ENCODE measurements at places on chromosomes 12 and 14.

DNA sequence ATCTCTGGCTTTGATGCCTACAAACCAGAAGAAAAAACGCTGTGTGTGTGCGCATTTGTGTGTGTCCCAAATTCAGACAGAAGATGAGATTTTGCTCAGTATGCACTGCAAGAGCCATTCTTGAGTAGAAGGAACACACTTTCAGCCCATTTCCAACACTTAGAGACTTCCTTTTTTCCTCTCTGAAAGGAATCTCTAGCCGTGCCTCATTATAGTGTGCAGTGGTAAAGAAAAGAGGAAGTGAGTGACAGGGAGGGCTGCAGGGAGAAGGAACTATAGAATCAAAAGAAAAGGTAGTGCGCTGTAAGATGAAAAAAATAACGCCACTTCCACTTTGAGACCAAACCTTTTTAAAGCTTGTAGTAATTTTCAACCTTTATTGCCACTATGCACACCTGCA is 1400.9 kb upstream of the FLRT2 start:
- no peak for DNase-seq

GRCh38 chr14:60532442-60532841 is 23.5 kb downstream of the SIX6 start:
- DNase-seq = no peak

GRCh38 chr14:39085933-39086332 is 17.1 kb downstream of the SEC23A start:
- DNase-seq = no peak

DNA sequence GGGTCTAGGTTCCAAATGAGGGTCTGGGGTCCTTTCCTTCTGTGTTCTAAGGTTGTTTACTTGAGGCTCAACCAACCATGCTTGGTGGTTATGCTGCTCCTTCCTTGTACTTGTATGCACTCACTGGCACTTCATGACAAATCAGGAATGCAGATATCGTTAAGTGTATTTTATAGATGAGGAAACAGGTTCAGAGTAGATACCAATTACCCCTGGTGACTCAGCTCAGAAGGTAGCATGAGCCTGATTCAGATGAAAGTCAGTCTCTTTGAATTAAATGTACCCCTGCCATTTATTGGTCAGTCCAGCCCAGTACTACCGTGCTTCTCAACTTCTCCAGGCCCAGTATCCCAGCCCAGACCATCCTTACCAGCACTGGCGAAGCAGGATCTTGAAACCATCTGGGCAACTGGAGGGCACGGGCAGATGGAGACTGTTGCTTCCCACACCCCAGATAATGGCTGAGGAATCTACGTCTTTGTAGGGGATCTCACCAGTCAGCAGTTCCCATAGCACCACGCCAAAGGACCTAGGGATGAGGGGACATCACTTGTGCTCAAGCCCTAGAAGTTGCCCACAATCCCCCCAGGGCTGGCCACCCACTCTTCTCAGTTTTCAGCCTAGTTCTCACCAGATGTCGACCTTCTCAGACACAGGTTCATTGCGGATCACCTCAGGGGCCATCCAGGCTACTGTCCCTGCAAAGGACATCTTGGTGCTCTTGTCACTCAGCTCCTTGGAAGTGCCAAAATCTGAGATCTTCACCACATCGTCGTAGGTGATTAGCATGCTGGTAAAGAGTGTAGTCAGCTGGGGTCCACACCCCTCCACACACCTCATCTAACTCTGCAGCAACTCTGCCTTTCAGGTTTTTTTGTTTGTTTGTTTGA is 14.3 kb downstream of the MAP3K12 start:
- DNase-seq = no peak

- DNase-seq = no peak
These were observed 12.4 kb downstream of the ANKRD9 start for GRCh38 chr14:102496958-102497744.

DNA sequence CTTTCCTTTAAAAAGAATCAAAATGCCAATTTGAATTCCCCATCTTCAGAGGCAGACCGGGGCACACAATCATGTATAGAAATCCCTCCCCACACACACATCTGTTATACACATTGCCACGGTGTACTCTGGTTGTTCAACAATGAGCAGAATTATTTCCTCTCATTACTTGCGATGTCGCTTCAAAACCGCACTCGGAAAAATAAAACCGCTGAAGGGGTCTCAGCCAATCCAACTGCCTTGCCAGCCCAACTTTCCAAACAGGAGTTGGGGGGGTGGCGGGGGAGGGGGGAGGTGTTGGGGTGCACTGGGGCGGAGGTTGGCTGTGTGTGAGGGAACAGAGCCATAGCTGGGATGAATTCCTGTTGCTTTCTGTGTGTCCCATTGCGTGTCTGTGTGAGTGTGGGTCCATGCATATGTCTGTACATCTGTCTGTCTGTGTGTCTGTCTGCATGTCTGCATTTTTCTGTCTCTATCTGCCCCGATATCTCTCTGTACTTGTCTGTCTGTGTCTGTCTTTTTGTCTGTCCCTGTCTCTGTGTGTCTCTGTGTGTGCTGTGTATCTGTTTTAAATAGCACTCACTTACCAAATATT is 163.6 kb upstream of the TBX3 start:
- no peak for DNase-seq

GRCh38 chr12:66269757-66270383 is 32.4 kb upstream of the HELB start:
- DNase-seq = peak; percentile 22

- DNase-seq = no peak
These were observed 88.3 kb upstream of the PLEKHG7 start for GRCh38 chr12:92614502-92614901.

- DNase-seq = no peak
These were observed 78.0 kb downstream of the GRIP1 start for GRCh38 chr12:66600903-66601302.

DNA sequence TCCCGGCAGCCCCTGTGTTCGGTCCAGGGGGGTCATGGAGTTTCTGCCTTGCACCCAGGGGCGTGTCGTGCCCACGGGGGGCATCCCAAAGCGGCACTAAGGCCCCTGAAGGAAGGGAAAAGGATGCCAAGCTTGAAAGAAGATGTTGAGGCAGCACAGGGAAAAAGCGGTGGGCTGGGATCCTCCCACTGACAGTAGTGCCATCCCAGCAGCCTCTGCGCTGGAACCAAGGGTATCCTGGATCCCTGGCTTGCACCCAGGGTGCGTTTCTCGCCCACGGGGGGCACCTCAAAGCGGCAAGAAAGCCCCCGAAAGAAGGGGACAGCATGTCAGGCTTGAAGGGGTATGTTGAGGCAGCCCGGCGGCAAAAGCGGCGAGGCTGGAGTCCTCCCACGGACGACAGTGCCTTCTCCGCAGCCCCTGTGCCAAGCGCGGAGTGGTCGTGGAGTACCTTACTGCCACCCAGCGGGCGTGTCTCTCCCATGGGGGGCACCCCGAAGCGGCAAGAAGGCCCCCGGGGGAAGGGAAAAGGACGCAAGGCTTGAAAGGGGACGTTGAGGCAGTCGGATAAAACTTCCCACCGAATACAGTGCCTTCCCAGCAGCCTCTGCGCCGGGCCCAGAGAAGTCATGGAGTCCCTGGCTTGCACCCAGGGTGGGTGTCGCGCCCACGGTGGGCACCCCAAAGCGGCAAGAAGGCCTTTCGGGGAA is 164.4 kb upstream of the ALG10B start:
- DNase-seq = no peak
